Activated CD4-positive, alpha-beta T cell treated with anti-CD3 and anti-CD28 coated beads for 36 hours (primary cell): ENCODE measurements at places on chromosomes 13 and 19. TPM values are rescaled to one million over a fixed set of nuclear protein-coding genes. Genes with fewer than 3 reads are reported as not detected.

The GSX1 gene
- total RNA-seq, result not detected

The CGB7 gene
- 0.40 TPM for total RNA-seq

The KCNJ14 gene
- total RNA-seq, result 1.1 TPM

The ZNF836 gene
- 11.5 TPM for total RNA-seq

The PPAN gene
- total RNA-seq, result 139 TPM

The TGFB1 gene
- total RNA-seq, result 99.0 TPM

The LIN7B gene
- 4.3 TPM for total RNA-seq

The TLE2 gene
- 4.7 TPM for total RNA-seq

The PINLYP gene
- total RNA-seq, result 3.6 TPM

The PDX1 gene
- total RNA-seq, result not detected

GRCh38 chr13:97308735-97309429 lies 86.7 kb downstream of the MBNL2 start:
- H3K4me1 ChIP-seq, result peaks cover 8% of the 10 kb centered on the region
- no peak overlapping the region for H3K27ac ChIP-seq
- peaks cover 4% of the 10 kb centered on the region for H3K36me3 ChIP-seq
- no peak for DNase-seq
- H3K27me3 ChIP-seq, result no peaks in the 10 kb centered on the region
- no peak overlapping the region for H3K4me3 ChIP-seq

- peaks cover 16% of the 10 kb centered on the region for H3K4me1 ChIP-seq
- no peaks in the 10 kb centered on the region for H3K36me3 ChIP-seq
- H3K27ac ChIP-seq, result no peak overlapping the region
- DNase-seq, result no peak
- no peak overlapping the region for H3K4me3 ChIP-seq
These were observed 816.6 kb downstream of the UQCRFS1 start for GRCh38 chr19:28396287-28396831.

GRCh38 chr13:110089100-110089499 lies 217.9 kb downstream of the COL4A1 start:
- peaks cover 8% of the 10 kb centered on the region for H3K27me3 ChIP-seq
- no peaks in the 10 kb centered on the region for H3K36me3 ChIP-seq
- no peaks in the 10 kb centered on the region for H3K4me1 ChIP-seq
- H3K27ac ChIP-seq, result no peak overlapping the region
- DNase-seq, result no peak
- H3K4me3 ChIP-seq, result no peak overlapping the region

- H3K4me3 ChIP-seq, result no peak overlapping the region
- DNase-seq, result no peak
- peaks cover 7% of the 10 kb centered on the region for H3K27me3 ChIP-seq
- no peaks in the 10 kb centered on the region for H3K36me3 ChIP-seq
- H3K4me1 ChIP-seq, result no peaks in the 10 kb centered on the region
These were observed 14.4 kb upstream of the DPP9 start for GRCh38 chr19:4737955-4738600.

- H3K27me3 ChIP-seq, result no peaks in the 10 kb centered on the region
- peak overlapping the region; percentile 94 for H3K4me3 ChIP-seq
These were observed 816 bp upstream of the PRKD2 start for GRCh38 chr19:46717716-46718143.

DNA sequence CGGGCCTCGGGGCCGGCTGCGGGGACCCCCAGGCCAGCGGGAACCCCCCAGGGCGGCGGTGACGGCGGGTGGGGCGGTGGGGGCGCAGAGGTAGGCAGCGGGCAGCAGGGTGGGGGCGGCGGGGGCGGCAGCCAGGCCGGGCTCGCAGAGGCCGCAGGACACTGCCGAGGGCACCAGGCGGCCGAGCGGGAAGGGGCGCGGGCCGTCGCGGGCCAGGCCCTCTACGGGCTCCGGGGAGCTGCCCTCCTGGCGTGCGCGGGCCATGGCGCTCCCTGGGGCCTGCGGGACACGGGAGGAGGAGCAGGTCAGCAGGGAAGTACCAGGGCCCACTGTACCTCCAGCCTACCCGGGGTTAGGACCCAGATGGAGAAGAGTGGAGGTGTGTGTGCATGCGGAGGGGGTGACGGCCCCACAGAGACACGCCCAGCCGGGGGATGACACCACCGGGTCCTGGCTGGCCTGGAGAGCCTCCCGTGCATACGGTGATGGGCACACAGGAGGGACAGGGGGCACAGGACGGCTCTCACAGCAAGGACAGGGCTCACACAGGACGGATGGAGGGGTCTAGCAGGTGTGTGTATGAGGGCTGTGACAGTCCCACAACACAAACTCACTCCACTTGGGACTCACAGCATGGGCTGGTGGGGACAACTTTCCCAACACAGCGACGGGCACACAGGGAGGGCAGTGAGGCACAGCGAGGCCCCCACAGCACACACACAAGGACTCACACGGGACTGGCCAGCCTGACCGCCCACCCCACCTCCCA lies 2.6 kb downstream of the BBC3 start:
- H3K4me1 ChIP-seq, result peaks cover 35% of the 10 kb centered on the region
- H3K36me3 ChIP-seq, result peaks cover 8% of the 10 kb centered on the region
- no peaks in the 10 kb centered on the region for H3K27me3 ChIP-seq
- no peak overlapping the region for H3K27ac ChIP-seq
- H3K4me3 ChIP-seq, result peak overlapping the region; percentile 77

DNA sequence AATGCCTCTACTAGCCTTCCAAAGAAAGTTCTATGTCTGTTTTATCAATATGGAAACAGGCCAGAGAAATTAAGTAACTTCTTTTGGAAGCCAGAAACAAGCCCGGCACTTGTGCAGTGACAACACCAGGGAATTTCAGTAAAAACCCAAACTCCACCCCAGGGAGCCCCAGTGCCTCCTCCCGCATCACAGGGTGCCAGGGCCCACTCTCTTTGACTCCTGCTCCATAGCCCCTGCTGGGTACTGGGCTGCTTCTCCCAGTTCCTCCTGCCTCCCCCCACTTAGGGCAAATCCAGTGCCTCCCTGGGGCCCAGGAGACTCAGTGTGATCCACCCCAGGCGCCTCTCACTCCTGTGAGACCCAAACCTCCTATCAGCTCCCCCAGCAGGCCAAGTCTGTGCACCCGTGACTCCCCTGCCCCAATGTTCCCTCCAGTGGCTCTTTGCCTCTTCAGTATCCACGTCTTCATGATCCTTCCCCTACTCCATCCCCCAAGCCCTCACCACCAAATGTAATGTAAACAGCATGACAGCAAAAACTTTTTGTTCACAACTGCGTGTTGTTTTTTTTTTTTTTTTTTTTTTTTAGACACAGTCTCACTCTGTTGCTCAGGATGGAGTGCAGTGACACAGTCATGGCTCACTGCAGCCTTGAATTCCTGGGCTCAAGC lies 2.3 kb upstream of the FFAR3 start:
- no peak overlapping the region for H3K27ac ChIP-seq
- no peaks in the 10 kb centered on the region for H3K36me3 ChIP-seq
- H3K4me1 ChIP-seq, result peaks cover 18% of the 10 kb centered on the region
- DNase-seq, result no peak
- H3K27me3 ChIP-seq, result peaks cover 3% of the 10 kb centered on the region

DNA sequence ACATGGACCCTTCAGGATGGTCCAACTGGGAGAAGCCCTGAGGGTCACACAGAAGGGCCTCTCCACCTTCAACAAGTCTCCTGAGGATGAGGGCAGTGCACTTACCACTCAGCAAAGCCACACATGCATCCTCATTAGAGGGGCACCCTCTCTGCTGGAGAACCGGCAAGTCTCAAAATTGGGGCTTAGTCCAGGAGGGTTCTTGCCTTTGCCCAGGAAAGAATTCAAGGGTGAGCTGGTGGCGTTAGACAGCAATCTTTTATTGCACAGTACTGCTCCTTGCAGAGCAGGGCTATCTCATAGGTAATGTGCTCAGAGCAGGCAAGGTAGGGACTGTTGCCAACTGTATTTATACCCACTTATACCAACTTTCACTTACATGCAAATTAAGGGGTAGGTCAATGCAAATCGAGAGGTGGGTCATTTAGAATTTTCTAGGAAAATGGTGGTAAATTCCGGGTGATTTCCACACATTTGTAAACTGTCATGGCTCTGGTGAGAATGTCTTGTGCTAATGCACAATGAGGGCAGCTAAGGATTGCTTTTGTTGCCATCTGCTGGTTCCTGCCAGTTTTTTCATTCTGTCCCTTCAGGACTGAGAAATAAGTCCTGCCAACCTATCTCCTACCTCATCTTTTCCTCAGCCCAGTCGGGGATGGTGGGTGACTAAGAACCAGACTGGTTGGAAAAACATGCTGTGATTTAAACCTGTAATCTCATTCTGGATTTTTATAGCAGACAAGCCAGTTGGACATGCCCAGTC lies 27.8 kb upstream of the IGSF23 start:
- peaks cover 8% of the 10 kb centered on the region for H3K27me3 ChIP-seq
- no peak for DNase-seq
- no peak overlapping the region for H3K4me3 ChIP-seq
- no peak overlapping the region for H3K27ac ChIP-seq

GRCh38 chr19:46303691-46304397 lies 7.0 kb downstream of the HIF3A start:
- H3K36me3 ChIP-seq, result peaks cover 2% of the 10 kb centered on the region
- no peak overlapping the region for H3K27ac ChIP-seq
- peak; percentile 40 for DNase-seq
- H3K27me3 ChIP-seq, result no peaks in the 10 kb centered on the region
- H3K4me3 ChIP-seq, result no peak overlapping the region
- H3K4me1 ChIP-seq, result no peaks in the 10 kb centered on the region

GRCh38 chr19:1001538-1002166 lies 1.4 kb downstream of the GRIN3B start:
- H3K4me1 ChIP-seq, result peaks cover 5% of the 10 kb centered on the region
- no peak overlapping the region for H3K4me3 ChIP-seq
- DNase-seq, result peak; percentile 84
- H3K27me3 ChIP-seq, result peaks cover 19% of the 10 kb centered on the region

- no peak overlapping the region for H3K4me3 ChIP-seq
- DNase-seq, result peak; percentile 49
These were observed 23.8 kb downstream of the TEX101 start for GRCh38 chr19:43438291-43439031.

GRCh38 chr13:100399455-100399854 lies 189.1 kb downstream of the GGACT start:
- no peak for DNase-seq
- H3K27me3 ChIP-seq, result no peaks in the 10 kb centered on the region
- peaks cover 7% of the 10 kb centered on the region for H3K4me1 ChIP-seq
- H3K4me3 ChIP-seq, result no peak overlapping the region

DNA sequence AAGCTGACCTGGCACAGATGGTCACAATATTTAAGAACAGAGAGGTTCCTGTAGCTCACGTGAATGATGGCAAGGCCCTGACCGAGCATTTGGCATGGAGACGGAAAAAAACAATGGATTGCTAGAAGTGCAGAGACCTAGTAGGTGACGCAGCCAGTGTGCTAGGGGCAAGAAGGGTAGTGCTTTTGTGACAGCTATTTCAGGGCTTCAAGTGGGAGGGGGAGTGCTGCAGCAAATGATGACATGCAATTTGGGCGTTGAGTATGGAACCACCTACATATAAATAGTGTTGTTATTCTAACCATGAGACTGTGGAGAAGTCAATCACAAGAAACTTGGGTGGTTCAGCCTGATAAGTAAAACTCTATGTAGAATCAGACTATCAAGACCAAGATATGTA lies 65.7 kb upstream of the IL17D start:
- DNase-seq, result no peak
- H3K4me3 ChIP-seq, result no peak overlapping the region
- H3K36me3 ChIP-seq, result no peaks in the 10 kb centered on the region
- no peak overlapping the region for H3K27ac ChIP-seq
- no peaks in the 10 kb centered on the region for H3K4me1 ChIP-seq

DNA sequence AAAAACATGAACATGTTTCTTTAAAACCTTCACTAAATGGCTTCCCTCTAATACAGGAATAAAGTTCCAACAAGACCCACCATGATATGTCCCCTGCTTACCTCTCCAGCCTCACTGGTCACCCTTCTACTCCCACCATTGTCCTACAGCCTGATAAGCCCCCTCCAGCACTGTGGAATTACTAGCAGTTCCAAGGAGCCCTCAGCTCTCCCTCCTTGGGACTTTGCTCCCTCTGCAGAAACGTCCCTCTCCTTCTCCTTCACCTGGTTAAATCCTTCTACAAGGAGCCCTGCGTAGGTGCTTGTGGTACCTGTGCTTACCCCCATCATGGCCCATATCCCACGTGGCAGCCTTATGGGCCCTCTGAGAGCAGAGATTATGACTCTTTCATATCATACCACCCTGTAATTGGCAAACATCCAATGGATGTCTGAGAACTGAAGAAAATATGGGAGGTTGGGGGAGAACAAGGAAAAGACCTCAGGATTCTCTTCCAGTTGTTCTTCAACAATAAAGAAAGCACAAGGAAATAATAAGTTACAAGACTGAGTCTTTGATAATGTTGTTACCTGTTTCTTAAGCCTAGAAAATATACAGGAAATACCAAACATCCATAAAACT lies 26.1 kb upstream of the DOCK9 start:
- H3K4me3 ChIP-seq, result no peak overlapping the region
- H3K27ac ChIP-seq, result no peak overlapping the region
- peaks cover 65% of the 10 kb centered on the region for H3K4me1 ChIP-seq

DNA sequence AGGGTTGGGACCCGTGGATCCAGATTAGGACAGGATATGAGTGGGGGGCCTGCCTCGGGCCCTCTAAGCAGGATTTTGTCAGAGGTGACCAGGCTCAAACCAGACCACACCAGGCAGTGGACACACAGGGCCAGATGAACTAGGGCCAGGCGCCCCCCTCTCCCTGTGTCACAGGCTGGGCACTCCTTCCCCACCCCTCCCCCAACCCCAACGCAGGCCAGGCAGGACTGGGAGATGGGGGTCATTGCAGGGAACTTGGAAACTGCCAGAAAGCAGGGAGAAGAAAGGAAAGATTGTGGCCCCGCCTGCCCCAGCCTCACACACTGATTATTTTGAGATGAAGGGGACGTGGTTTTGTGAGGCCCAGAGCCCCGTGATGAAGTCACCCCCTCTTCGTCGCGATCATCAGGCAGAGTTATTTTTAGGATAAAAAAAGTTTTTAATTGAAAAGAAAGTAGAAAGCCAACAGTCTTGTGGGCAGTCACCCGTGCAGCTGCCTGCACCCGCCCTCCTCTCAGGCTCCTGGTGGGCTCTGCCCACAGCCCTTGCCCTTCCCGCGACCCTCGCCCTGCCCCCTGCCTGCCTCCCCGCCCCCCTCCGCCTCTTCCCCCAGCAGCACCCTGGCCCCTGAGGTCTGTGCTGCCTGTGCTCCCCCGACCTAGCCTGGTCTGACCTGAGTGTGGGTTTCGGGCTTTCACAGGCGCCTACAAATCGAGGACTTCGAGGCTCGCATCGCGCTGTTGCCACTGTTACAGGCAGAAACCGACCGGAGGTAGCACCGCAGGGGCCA lies 1.9 kb upstream of the YJEFN3 start:
- no peak overlapping the region for H3K4me3 ChIP-seq
- H3K4me1 ChIP-seq, result peaks cover 8% of the 10 kb centered on the region
- peaks cover 15% of the 10 kb centered on the region for H3K36me3 ChIP-seq
- H3K27ac ChIP-seq, result no peak overlapping the region
- DNase-seq, result no peak
- no peaks in the 10 kb centered on the region for H3K27me3 ChIP-seq

GRCh38 chr19:3586127-3586626 lies 899 bp downstream of the GIPC3 start:
- peak; percentile 63 for DNase-seq
- H3K4me1 ChIP-seq, result no peaks in the 10 kb centered on the region
- H3K4me3 ChIP-seq, result no peak overlapping the region
- no peaks in the 10 kb centered on the region for H3K27me3 ChIP-seq
- no peaks in the 10 kb centered on the region for H3K36me3 ChIP-seq

GRCh38 chr19:14366529-14366928 lies 14.7 kb upstream of the ADGRE5 start:
- DNase-seq, result peak; percentile 95
- peak overlapping the region; percentile 45 for H3K4me3 ChIP-seq
- H3K36me3 ChIP-seq, result peaks cover 6% of the 10 kb centered on the region
- H3K4me1 ChIP-seq, result peaks cover 78% of the 10 kb centered on the region
- H3K27ac ChIP-seq, result peak overlapping the region; percentile 100
